ENCODE measurements at places on chromosomes 7 and 10.

GRCh38 chr7:158827411-158828132 lies 1.7 kb downstream of the ESYT2 start:
- no peak for DNase-seq

DNA sequence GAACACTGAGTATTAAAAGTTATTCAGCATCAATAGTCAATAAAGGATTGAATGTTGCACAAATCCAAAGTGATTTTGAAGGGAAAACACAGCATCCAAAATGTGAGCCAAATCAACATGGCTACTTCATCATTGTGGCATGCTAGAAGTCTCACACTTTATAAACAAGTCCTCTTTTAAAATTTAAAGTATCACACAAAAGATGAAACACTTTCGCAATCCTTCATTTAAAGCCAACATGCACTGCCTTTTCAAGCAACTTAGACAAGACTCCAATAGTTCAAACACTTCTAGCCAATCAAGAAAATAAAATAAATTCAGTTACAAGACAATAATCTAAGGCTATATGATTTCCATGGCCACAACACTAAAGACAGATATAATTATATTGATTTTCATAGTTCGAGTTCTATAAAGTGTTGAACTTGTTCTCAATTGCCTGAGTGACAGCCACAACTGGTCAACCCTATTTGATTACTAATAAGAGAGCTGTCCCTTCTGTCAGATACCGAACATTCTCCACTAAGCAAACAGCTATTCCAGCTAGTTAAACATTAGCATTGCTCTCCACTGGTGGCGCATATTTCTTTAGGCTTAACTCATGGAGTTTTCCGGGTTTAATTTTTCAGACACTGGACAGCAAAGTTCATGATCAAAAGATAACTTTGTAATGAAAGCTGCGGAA lies 8.3 kb downstream of the EBF3 start:
- no peak for DNase-seq

DNA sequence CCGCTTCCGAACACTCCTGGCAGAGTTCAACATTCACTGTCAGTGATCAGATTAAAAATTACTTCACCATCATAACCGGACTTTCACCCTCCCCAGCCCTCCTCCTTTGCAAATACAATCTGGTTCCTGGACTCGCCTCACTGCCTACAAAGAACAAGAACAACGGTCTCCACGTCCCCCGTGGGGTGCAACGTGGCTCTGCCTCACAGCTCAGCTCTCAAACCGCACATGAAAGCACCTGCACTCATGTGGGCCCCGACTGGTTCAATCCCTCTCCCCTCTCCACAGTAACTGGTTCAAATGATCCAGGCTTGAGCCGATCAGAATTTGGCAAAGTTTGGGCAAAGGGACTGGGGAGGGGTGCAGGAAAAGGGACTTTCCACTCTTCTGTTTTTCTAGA lies 21.0 kb downstream of the ASB13 start:
- no peak for DNase-seq

DNA sequence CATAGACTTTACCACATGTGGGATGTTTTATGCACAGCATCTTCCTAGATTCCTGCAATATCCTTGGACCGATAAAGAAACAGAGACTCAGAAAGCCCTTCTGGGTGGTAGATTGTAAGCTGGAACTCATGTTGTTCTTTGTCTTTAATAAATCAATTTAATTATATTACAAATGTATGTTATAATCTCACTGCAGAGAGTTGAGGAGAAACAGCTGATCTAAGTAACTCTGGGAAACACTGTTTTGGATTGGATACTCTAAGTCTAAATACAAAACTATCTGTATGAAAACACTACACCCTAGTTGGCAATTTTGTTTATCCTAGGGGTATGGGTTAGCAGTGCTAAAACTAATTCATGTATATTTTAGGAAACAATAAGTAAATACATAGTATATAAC lies 1015.2 kb downstream of the XPNPEP1 start:
- DNase-seq: no peak

DNA sequence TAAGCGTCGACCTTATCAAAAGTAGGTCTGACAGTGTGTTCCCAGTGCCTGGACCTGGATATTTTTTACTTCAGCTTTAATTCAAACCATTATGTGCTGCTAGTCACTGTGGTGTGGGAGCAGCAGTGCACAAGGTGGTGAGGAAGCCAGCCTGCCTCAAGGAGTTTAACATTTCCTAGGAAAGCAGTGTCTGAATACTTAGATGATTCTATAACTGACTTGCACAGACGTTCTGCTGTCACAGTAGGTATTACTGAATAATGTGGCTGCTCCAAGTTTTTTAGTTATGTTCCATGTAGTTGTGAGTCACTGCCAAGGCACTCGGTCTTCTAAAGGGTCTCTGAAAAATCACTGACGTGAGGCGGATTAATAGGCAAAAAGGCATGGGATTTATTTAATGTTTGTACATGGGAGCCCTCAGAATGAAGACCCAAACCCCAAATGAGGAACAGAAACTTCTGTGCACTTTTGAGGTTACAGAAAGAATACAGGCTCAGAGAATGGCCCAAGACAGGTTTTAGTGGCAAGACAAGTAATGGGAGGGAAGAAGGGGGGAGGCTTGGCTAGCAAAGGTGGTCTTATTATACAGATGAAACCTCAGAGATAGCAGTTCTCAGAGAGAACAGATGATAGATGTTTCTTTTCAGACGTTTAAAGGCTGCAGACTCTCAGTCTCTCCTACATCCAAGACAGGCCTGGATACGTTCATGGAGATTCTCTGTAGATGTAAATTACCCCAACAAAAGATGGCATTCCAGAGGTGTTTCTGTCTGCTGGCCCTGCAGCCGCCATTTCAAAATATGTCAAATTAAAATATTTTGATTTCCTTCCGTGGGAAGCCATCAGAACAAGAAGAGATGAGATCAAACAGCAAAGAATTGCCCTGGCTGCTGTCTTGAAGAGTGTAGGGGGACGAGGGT lies 209.3 kb downstream of the SDK1 start:
- no peak for DNase-seq

DNA sequence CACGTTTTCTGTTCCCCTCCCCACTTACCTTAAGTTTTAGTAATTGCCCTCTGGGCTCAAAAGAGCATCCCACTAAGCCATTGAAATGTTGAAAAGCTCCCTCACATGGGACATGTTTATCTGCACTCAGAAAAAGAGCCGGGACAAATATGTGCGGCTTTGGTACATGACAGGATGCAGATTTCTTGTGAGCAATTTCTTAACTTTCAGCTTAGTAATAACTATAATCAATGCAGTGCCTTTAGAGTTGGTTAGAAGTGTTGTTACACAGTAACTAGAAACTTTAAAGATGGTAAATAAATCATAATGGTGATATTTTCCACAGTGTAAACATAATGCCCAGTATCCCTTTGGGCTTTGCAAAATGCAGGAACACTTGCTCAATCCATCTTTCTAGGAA lies 89.2 kb downstream of the ZNF365 start:
- no peak for DNase-seq

GRCh38 chr7:41696323-41696916 lies 6.5 kb downstream of the INHBA start:
- peak; percentile 83 for DNase-seq

DNA sequence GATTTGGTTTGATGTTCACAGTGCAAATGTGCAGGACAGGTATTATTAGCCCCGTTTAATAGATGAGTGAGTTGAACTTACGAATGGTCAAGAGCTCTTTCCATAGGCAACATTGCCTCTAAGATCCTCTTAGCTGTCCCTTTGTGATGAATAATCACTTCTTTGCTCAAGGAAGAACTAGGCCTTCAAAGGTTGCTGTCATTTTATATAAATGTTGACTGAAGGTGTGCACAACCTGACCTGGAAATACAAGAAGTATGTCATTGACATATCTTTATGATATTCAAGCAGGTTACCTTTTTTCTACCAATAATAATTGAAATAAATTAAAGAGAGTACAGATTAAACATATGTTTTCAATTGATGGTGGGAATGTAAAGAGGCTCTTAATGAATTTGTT lies 48.5 kb upstream of the GLCCI1 start:
- DNase-seq: no peak

DNA sequence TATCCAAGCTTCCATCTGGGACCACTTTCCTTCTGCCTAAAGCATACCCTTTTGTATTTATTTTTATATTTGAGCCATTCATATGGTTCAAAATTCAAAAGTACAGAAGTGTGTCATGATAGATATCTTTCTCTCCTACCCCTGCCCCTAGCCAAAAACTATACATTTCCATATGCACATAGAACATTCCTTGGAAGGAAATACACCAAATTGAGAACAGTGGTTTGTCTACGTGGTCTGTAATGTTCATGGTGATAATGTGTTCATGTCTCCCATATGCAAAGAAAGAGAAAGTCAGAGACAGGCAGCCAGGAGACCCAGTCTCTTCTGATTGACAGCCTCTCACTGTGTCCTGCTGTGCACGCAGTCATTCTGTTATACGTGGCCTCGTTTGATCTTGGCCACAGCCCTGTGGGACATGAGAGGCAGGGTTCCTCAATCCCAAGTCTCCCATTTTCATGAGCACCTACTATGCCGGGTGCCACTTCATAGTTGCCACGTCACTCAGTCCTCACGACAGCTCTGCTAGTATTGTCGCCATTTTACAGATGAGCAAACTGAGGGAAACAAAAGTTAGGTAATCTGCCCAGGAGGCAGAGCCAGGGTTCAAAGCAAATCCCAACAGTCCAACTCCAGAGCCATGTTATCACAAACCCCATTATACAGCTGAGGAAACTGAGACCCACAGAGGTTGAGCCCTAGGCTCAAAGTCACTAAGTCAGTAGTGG lies 8.0 kb upstream of the CDH23 start:
- no peak for DNase-seq

- no peak for DNase-seq
Measured at GRCh38 chr7:90320014-90320413, 1.1 kb downstream of the FAM237B start.

GRCh38 chr7:79512261-79512660 lies 58.8 kb upstream of the MAGI2 start:
- no peak for DNase-seq

- DNase-seq: no peak
Measured at GRCh38 chr10:86188326-86188725, 178.3 kb downstream of the GRID1 start.

DNA sequence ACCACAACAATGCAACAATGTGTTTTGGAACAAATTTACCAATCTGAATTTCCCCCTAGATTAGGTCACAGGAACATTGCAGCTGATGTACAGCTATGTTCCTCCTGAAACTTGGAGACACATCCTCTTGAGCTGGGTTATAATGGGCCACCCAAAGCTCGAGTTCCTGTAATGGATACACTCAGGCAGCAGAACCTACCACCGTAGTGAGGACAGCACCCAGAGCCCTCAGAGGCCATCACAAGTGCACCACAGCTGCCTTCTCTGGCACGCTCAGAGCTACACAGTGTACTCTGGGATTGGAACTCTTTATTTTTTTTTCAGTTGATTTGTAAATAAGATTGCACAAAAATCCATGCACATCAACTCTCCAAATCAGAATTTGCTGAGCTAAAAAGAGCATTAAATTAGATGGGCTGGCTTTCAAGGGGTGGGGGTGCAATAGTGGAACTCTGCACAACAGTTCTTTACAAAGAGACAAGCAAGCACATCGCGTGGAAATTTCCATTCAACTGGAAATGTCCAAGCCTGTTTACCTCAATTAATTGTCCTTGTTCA lies 56.7 kb downstream of the EGFR start:
- DNase-seq: no peak

GRCh38 chr10:14447094-14447839 lies 116.5 kb upstream of the FRMD4A start:
- DNase-seq: no peak

- no peak for DNase-seq
Measured at GRCh38 chr10:46515793-46516192, 40.7 kb downstream of the GPRIN2 start.

- DNase-seq: no peak
Measured at GRCh38 chr10:131014271-131014670, 297.2 kb downstream of the TCERG1L start.

DNA sequence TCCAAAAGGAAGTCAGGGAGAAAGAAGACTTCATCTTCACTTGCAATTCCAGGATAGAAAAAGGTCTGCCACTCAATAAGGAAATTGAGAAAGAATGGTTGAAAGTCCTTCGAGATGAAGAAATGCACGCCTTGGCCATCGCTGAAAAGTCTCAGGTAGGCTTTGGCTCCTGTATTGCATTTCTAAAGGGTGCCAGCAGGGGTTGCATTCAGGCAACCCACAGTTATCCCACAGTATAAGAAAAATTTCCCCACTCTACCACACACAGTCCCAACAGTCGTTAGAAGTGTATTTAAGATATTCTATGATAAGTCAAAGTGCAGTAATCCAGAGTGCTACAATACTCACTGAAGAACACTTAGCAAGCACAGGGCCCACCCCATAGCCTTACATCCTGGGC lies 93.4 kb upstream of the FGL2 start:
- DNase-seq: no peak

GRCh38 chr10:77512219-77512578 lies 125.4 kb downstream of the KCNMA1 start:
- DNase-seq: no peak

- DNase-seq: no peak
Measured at GRCh38 chr10:124595143-124595883, 133.7 kb downstream of the LHPP start.

GRCh38 chr7:97064972-97065587 lies 40.4 kb upstream of the DLX5 start:
- peak; percentile 2 for DNase-seq

DNA sequence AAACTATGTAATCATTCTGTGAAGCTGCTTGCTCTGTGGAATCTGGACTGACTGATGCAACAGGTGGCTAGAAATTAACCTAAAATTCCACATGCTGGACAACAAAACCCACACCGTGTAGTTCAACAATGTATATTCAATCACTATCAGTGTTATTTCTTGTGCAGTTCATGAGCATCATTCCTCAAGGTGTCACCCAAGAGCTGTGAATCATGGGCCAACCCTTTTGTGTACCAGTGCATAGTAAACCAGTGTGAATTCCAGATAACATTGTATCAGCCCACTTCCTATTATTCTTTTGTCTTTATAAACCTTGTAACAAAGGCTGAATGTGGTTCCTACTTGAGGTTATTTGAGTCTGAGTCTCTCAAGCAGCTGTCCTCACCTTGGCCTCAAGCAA lies 905.2 kb upstream of the ZNF722 start:
- no peak for DNase-seq

- no peak for DNase-seq
Measured at GRCh38 chr10:128469515-128469914, 343.3 kb upstream of the MKI67 start.

- no peak for DNase-seq
Measured at GRCh38 chr10:118195729-118196128, 146.4 kb downstream of the FAM204A start.

DNA sequence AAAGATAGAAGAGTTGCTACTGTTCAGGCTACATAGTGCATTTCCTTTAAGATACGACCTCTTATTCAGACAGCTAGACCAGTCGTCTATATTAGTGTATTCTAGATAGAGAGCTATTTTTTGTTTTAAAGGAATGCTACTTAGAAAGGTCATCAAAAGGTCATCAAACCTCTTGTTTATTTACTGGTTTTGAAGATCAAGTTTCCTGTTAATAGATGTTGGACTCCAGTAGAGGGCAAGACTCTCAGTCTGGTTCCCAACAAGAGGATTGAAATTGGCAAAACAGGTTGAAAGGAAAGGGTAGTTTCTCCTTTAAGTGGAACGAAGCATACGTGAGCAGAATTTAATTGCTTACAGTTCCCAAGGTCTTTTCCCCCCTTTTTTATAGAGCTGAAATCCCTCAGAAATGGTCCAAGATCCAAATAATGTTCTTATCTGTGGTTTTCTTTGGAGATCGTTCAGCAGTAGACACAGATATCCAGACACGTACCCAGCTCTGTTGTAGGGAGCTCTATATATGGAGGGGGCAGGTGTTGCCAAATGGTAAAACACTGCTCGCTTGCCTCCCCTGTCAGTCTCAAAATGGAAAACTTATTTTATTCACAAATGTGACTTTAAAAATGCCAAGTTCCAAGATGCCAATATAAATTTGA lies 37.2 kb downstream of the BAMBI start:
- no peak for DNase-seq

All from fibroblast of skin of left quadriceps (primary cell).